Regular cardiac myocyte (primary cell): ENCODE measurements at places on chromosomes 2 and 18. TPM values are rescaled to one million over a fixed set of nuclear protein-coding genes. Genes with fewer than 3 reads are reported as not detected.

The NFE2L2 gene
- total RNA-seq: 44.5 and 75.3 TPM in 2 replicates

The ALKAL2 gene
- under 0.01 TPM in 1 of 2 replicates, not detected in the other for total RNA-seq

The HRH4 gene
- under 0.01 and 0.28 TPM in 2 replicates for total RNA-seq

The CELF4 gene
- under 0.01 TPM in 1 of 2 replicates, not detected in the other for total RNA-seq

The DLGAP1 gene
- total RNA-seq: 1.7 and 5.4 TPM in 2 replicates

The ADD2 gene
- 0.28 TPM in 1 of 2 replicates, not detected in the other for total RNA-seq

The METTL5 gene
- total RNA-seq: 35.2 and 49.1 TPM in 2 replicates

The RAX gene
- not detected in 2 replicates for total RNA-seq

The CFAP65 gene
- not detected in 2 replicates for total RNA-seq
